ENCODE measurements at places on chromosomes 3 and 15.
A peak's percentile ranks its signal among the peaks of the same experiment; 100 is the strongest.

DNA sequence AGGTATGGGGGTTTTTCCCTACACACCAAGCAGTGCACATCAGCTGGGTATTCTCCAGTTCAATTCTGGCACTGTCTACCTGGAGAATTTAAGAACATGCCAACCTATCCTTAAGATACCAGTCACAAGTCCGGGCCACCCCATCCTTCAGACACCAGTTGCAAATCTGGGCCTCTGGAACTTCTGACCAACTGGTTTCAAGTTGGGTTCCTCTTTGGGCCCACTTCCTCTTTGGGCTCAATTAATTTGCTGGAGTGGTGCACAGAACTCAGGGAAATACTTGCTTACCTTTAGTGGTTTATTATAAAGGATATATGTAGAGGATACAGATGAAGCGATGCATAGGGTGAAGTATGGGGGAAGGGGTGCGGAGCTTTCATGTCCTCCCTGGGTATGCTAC is 25.3 kb downstream of the GLCE start:
- no peak for DNase-seq

DNA sequence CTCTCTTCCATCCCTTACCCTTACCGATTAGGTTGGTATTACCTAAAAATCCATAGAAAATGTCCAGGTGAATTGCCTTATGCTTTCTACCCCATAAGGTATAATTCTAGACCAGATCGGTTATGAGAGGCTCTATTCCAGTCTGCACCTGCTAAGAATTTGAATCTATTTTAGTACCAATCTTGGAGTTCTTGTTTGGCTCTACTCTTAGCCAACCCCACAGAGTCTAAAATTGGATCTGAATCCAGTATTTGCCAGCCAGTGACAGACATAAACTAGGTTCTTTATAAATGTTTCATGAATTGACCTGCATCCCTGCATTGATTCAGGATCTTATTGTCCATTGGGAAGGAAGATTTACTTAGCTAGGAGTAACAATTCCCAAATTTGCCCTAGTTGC is 6.5 kb downstream of the KLHL24 start:
- no peak for DNase-seq

DNA sequence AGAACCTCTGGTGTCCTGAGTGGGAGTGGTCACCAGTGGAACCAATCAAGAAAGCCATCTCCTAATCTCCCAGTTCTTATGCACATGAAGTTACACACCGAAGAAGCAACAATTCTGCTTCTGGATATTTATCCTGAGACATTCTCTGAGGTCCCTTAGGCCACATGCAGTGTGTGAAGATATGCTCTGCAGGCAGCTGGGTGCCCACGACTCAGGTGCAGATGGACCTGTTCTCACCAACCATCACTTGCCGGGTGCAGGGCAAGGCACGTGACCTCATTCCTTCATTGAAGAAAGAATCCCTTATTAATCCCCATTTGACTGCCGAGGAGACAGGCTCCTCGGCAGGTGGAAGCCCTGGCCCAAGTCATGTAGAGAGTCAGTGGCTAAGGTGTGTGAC is 79.8 kb downstream of the WNT7A start:
- DNase-seq, result no peak

GRCh38 chr15:93278006-93278405 is 189.0 kb upstream of the RGMA start:
- no peak for DNase-seq

DNA sequence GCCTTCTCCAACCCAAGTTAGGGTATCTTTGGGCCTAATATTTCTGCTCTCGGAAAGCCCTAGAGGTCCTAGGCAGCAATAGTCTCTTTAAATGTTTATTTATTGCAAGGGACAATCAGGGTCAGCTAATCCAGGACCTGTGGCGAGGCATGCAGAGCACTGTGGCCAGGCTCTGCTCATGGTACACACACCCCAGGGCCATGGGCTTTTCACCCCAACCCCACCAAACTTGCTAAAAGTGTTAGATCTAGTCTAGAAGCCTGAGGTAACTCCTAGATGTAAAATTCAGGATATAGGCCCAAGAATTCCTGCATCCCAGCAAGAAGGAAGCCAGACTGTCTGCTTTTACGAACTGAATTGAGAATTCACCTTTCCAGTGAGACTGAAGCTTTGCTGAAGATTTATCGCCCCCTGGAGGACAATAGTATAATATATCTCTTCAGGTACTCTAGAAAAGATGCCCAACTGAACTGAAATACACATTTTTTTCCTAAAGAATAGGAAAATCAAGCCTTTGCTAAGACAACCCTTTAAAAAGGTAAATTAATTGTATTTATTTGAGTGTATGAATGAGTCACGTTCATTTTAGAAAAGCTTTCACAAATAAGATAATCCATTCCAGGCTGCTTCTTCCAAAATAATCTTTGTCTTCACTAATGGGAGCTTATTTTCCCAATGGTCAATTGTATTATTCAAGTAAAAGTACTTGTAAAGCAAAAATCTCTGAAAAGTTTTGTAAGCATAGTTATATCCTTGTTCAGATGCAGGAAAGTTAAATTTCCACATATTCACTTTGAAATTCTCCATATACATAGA is 89.8 kb downstream of the LRRC3B start:
- peak; percentile 7 for DNase-seq

All from fibroblast of skin of right biceps (primary cell).